Calu3 (cell line): ENCODE measurements at places on chromosomes 1 and 21.

GRCh38 chr1:166876540-166876838 lies 425 bp upstream of the TADA1 start:
- no peak for DNase-seq

GRCh38 chr1:203368624-203369451 lies 17.9 kb upstream of the FMOD start:
- DNase-seq, result no peak

DNA sequence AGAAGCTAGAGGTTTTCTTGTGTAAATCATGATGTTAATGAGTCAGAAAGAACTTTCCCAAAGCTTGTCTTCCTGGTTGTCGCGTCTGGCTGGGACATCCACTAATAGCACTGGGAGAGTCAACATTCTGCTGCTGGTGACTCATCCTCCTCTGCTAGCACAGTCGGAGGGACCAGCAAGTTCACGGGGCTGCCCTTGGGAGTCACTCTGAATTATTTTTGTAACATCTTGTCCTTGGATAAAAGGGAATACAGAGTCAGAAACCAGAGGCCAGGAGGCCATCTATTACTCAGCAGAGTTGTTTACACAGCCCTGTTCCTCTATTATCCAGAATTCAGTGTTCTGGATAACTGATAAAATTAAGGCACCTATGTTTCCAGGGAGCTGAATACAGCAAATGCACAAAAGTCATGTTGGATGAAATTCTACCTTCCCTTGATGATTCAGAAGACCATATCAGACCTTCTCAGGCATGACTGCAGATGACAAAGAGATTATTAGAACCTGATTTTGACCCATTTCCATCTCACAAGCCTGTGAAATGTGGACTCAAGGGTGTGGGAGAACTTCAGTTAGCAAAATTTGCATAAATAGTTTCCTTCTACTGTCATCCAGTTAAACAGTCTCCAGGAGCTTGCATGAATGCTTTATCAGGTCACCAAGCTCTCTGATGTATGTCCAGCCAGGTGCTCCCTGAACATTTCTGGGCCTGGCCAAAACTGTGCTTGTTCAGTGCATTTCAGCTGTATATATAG lies 68.1 kb downstream of the JAK1 start:
- peak; percentile 86 for DNase-seq

- no peak for DNase-seq
Measured at GRCh38 chr1:238491265-238491664, 600.5 kb upstream of the ZP4 start.
